ENCODE measurements at places on chromosomes 6 and 20. TPM values are rescaled to one million over a fixed set of nuclear protein-coding genes. Genes with fewer than 3 reads are reported as not detected.

The PTPRT gene
- polyA plus RNA-seq, result 19.2 TPM

The MRAP2 gene
- 102 TPM for polyA plus RNA-seq

The FILIP1 gene
- polyA plus RNA-seq, result 0.31 TPM

The MDFI gene
- 3.8 TPM for polyA plus RNA-seq

The CRISP3 gene
- not detected for polyA plus RNA-seq

The AFG1L gene
- 3.7 TPM for polyA plus RNA-seq

The CLIC1 gene
- 424 TPM for polyA plus RNA-seq

The ZC2HC1B gene
- polyA plus RNA-seq, result not detected

The TBXT gene
- polyA plus RNA-seq, result not detected
